Sigmoid colon (tissue), 7 donors: ENCODE measurements at places on chromosomes 6 and 20. TPM values are rescaled to one million over a fixed set of nuclear protein-coding genes. Genes with fewer than 3 reads are reported as not detected.

HSPA1L gene
- 1.2 TPM for polyA plus RNA-seq

TXLNB gene
- polyA plus RNA-seq: not detected

GRCh38 chr6:88810089-88810488, 153.3 kb downstream of the RNGTT start:
- no peak for DNase-seq
- no peaks in the 10 kb centered on the region for H3K4me1 ChIP-seq
- no peaks in the 10 kb centered on the region for H3K36me3 ChIP-seq
- no peak overlapping the region for H3K27ac ChIP-seq

DNA sequence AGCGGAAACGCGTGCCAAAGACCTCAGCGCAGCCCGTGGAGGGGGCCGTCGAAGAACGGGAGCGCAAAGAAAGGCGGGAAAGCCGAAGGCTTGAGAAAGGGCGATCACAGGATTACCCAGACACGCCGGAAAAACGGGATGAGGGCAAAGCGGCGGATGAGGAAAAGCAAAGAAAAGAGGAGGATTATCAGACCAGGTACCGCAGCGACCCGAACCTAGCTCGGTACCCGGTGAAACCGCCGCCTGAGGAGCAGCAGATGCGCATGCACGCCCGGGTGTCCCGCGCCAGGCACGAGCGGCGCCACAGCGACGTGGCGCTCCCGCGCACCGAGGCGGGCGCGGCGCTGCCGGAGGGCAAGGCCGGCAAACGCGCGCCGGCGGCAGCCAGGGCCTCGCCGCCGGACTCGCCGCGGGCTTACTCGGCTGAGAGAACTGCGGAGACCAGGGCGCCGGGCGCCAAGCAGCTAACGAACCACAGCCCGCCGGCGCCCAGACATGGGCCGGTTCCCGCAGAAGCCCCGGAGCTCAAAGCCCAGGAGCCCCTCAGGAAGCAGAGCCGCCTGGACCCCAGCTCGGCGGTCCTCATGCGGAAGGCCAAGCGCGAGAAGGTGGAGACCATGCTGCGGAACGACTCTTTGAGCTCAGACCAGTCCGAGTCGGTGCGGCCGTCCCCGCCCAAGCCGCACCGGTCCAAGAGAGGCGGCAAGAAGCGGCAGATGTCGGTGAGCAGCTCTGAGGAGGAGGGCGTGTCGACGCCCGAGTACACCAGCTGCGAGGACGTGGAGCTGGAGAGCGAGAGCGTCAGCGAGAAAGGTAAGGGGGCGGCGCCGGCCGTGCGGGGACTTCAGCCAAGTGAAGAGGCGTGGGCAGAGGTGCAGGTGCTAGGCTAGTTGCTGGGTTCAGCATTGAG, 296.2 kb downstream of the RIMS1 start:
- no peaks in the 10 kb centered on the region for H3K36me3 ChIP-seq
- H3K4me3 ChIP-seq: peak overlapping the region; percentile 17
- peaks cover 23% of the 10 kb centered on the region for H3K27me3 ChIP-seq
- peak overlapping the region; percentile 5 for H3K27ac ChIP-seq
- H3K4me1 ChIP-seq: peaks cover 5% of the 10 kb centered on the region

DNA sequence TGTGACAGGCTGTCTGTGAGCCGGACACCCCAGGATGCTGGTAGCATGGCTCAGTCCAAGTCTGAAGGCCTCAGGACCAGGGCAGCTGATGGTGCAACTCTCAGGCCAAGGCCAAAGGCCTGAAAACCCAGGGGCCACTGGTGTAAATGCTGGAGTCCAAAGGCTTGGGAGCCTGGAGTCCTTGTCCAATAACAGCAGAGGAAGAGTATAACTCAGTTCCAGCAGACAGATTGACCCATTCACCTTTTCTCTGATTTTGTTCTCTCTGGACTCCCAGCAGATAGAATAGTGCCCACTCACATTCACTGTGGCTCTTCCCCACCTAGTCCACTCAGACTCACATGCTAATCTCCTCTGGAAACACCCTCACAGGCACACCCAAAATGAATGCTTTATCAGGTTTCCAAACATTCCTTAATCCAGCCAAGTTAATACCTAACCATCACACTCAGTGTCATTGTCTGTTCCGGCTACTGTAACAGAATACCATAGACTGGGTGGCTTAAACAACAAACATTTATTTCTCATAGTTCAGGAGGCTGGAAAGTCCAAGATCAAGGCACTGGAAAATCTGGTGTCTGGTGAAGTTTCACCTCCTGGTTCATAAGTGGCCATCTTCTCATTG, 5.0 kb upstream of the TRAF3IP2 start:
- H3K36me3 ChIP-seq: no peaks in the 10 kb centered on the region
- H3K4me3 ChIP-seq: no peak overlapping the region
- peaks cover 24% of the 10 kb centered on the region for H3K4me1 ChIP-seq
- DNase-seq: no peak
- no peak overlapping the region for H3K27ac ChIP-seq

GRCh38 chr6:116661594-116661993, 7.0 kb downstream of the ZUP1 start:
- no peaks in the 10 kb centered on the region for H3K36me3 ChIP-seq
- H3K4me1 ChIP-seq: peaks cover 10% of the 10 kb centered on the region
- no peaks in the 10 kb centered on the region for H3K27me3 ChIP-seq
- H3K27ac ChIP-seq: no peak overlapping the region
- H3K4me3 ChIP-seq: no peak overlapping the region

DNA sequence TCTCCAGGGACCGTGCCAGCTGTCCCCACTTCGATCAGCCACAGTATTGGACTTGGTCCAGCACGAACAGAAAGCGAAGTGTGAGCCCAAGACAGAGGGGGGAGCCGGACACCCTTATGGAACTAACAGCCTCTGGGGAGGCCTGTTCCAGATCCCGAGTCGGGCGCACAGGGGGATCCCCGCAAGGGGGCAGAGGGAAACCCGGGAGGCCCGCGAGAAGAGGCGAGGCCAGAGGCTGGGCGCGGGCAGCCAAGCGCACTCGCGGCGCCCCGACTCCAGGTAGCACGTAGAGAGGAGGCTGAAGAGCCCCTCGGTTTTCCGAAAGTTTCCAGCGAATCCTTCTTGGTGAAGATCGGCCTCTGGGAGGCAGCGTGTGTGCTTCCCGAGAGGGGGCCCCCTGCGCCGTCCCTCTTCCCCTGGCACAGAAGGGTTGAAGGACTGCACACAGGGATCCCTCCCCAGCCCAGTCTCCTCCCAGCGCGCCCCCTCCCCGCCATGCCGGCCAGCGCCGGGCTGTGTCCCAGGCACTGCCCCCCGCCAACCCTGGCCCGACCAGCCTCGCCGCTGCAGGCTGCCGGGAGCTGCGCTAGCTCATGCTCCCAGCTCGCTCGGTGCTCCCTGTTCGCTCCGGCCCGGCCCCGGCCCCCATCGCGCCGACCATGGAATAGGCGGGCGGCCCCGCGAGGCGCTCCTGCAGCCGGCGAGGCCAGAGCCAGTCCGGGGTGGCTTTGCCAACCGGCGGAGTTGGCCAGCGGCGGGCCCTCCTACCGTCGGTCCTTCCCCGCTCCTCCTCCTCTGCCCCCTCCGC, 577 bp upstream of the SLC24A3 start:
- H3K27me3 ChIP-seq: peaks cover 6% of the 10 kb centered on the region
- peak; percentile 78 for DNase-seq
- peak overlapping the region; percentile 74 for H3K4me3 ChIP-seq
- H3K27ac ChIP-seq: peak overlapping the region; percentile 81
- peaks cover 41% of the 10 kb centered on the region for H3K4me1 ChIP-seq

- no peak overlapping the region for H3K4me3 ChIP-seq
- no peak for DNase-seq
- peaks cover 28% of the 10 kb centered on the region for H3K4me1 ChIP-seq
- no peaks in the 10 kb centered on the region for H3K36me3 ChIP-seq
- no peak overlapping the region for H3K27ac ChIP-seq
Observed at GRCh38 chr6:108250240-108250866, 10.5 kb downstream of the SNX3 start.

DNA sequence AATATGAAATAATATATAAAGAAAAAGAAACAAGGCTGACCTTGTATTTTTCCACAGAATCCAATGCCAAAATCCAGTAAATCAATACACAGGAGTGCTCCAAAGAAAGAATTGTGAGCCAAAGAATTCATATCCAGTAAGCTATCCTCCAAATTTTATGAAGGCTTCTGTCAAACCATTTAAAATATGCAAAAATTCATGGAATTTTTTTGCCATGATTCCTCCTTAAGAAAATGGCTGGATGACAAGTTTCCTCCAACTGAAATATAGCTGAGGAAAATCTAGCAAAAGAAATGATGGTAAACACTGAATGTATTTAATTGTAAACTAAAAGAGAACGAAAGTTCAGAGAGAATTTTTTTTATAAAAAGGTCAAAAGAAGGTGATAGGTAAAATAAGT, 290.3 kb downstream of the UBE3D start:
- no peaks in the 10 kb centered on the region for H3K27me3 ChIP-seq
- H3K36me3 ChIP-seq: no peaks in the 10 kb centered on the region
- no peak overlapping the region for H3K4me3 ChIP-seq
- no peak for DNase-seq

DNA sequence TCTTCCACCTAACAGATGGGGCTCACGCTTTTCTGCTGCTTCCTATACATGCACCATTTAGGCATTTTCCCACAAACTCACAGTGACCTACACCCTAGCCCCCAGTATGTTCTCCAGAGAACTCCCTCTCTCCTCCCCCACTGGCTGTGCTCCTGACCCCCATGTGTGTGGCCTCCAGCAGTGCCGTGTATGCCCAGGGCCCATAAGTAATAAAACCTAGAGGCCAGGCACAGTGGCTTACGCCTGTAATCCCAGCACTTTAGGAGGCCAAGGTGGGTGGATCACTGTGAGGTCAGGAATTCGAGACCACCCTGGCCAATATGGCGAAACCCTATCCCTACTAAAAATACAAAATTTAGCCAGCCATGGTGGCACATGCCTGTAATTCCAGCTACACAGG, 54.7 kb upstream of the NXT1 start:
- no peak overlapping the region for H3K4me3 ChIP-seq
- no peaks in the 10 kb centered on the region for H3K36me3 ChIP-seq
- no peak overlapping the region for H3K27ac ChIP-seq

DNA sequence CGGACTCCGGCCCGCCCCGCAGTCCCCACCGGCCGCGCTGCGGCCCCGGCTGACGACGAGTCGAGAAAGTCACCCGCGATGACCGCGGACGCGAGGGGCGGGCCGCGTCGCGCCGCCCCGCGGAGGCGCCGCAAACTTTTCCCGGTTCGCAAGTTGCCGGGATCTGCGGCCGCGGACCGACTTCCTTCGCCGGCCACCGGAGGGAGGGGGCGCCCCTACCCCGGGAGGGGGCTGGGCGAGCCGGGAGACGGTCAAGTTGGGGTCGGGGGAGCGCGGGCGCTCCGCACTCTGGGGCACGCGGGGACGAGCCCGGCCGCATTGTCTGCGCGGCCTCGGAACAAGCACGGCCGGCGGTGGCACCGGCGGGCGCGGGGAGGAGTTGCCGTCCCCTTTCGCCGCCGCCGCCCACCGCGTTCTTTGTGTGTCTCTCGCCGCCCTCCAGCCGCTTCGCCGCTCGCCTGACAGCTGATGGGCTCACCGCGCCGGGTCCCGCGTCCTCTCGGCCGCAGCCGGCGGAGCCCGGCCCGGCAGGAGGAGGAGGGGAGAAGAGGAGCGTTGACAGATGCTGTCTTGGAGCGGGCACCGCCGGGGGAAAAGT, 131.6 kb downstream of the OGFRL1 start:
- peak overlapping the region; percentile 74 for H3K4me3 ChIP-seq
- peak; percentile 77 for DNase-seq
- H3K27me3 ChIP-seq: no peaks in the 10 kb centered on the region
- peaks cover 9% of the 10 kb centered on the region for H3K36me3 ChIP-seq
- peak overlapping the region; percentile 94 for H3K27ac ChIP-seq
- peaks cover 5% of the 10 kb centered on the region for H3K4me1 ChIP-seq

GRCh38 chr6:44297063-44298038, 15.8 kb downstream of the AARS2 start:
- peaks cover 45% of the 10 kb centered on the region for H3K27me3 ChIP-seq
- DNase-seq: no peak
- H3K4me3 ChIP-seq: peak overlapping the region; percentile 42
- no peaks in the 10 kb centered on the region for H3K4me1 ChIP-seq
- H3K27ac ChIP-seq: no peak overlapping the region

- no peak overlapping the region for H3K4me3 ChIP-seq
- no peak overlapping the region for H3K27ac ChIP-seq
Observed at GRCh38 chr20:37714978-37715672, 21.3 kb downstream of the CTNNBL1 start.

DNA sequence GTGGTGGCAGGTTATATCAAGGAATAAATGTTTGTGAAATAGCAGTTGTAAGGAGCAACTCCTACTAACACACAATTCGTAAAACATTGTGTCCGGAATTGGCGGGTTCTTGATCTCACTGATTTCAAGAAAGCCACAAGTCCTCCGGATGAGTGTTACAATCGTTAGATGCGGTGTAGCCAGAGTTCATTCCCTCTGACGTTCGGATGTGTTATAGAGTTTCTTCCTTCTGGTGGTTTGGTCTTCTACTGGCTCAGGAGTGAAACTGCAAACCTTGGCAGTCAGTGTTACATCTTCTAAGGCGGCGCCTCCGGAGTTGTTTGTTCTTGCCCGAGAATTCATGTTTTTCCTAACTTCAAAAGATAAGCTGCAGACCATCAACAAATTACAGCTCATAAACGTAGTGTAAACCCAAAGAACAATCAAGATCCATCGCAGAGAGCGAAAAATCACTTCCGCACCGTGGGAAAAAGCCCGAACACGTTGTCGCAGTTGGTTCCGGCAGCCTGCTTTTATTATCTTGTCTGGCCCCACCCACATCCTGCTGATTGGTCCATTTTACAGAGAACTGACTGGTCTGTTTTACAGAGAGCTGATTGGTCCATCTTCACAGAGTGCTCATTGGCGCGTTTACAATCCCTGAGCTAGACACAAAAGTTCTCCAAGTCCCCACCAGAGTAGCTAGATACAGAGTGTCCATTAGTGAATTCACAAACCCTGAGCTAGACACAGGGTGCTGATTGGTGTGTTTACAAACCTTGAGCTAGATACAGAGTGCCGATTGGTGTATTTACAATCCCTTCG, 58.2 kb downstream of the TRIM27 start:
- no peaks in the 10 kb centered on the region for H3K36me3 ChIP-seq
- no peak for DNase-seq
- H3K27me3 ChIP-seq: no peaks in the 10 kb centered on the region
- peaks cover 5% of the 10 kb centered on the region for H3K4me1 ChIP-seq
- H3K27ac ChIP-seq: peak overlapping the region; percentile 86
- no peak overlapping the region for H3K4me3 ChIP-seq
